Activated naive CD8-positive, alpha-beta T cell treated with anti-CD3 and anti-CD28 coated beads, Interleukin-2, amount 50 U/mL, for 16 hours (primary cell): ENCODE measurements at places on chromosomes 11 and 22.

DNA sequence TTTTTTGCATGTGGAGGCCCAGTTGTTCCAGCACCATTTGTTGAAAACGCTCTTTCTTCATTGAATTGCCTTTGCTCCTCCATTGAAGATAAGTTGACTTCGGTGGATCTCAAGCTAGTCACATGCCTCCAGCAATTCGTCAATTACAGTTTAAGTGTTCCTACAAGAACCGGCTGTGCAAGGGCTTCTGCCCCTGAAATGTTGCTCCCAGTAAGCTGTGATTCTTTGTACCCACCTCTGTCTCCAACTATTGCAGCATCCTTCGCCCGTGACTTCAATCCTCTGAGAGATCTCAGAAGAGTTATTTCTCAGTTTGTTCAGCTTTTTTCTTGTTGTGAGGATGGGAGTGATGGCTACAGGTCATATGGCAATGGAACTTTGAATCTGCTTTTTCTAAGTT is 194.2 kb upstream of the B3GAT1 start:
- no peak for DNase-seq

GRCh38 chr11:119759324-119759723 is 30.3 kb upstream of the NECTIN1 start:
- no peak for DNase-seq

- DNase-seq, result no peak
Observed at GRCh38 chr11:114705280-114706024, 27.1 kb downstream of the NXPE2 start.

GRCh38 chr11:44940404-44940803 is 10.3 kb downstream of the TP53I11 start:
- no peak for DNase-seq

DNA sequence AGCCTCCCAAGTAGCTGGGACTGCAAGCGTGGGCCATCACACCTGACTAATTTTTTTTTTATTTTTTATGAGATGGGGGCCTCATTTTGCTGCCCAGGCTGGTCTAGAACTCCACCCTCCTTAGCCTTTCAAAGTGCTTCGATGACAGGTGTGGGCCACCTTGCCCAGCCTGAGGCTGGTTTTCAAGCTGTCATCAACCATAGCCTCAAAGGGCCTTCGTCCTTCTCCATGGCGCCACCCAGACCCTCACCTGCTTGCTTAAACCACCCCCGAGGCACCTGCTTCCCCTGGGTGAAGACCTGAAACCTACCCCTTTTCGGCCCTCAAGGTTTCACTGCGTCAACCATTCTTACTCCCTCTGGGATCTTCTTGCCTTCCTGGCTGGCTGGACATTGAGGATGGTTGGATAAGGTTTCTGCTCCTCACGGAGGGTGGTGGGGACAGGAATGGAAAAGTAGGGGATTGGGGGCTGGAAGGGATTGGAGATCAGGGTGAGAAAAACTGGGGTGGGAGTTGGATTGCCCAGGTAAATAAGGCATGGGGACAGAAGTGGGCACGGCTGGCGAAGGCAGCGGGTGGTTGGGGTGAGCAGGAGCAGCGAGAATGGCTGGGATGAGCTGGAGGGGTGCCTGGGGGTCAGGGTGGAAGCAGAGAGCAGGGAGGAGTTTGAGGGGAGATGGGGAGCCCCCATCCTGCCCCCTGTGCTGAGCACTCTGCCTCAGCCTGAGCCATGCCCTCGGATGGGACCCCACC is 2.8 kb upstream of the ACR start:
- no peak for DNase-seq
